ENCODE measurements at places on chromosomes 1 and 21.

GRCh38 chr1:55542901-55543504 lies 327.8 kb upstream of the USP24 start:
- DNase-seq: peak; percentile 48

DNA sequence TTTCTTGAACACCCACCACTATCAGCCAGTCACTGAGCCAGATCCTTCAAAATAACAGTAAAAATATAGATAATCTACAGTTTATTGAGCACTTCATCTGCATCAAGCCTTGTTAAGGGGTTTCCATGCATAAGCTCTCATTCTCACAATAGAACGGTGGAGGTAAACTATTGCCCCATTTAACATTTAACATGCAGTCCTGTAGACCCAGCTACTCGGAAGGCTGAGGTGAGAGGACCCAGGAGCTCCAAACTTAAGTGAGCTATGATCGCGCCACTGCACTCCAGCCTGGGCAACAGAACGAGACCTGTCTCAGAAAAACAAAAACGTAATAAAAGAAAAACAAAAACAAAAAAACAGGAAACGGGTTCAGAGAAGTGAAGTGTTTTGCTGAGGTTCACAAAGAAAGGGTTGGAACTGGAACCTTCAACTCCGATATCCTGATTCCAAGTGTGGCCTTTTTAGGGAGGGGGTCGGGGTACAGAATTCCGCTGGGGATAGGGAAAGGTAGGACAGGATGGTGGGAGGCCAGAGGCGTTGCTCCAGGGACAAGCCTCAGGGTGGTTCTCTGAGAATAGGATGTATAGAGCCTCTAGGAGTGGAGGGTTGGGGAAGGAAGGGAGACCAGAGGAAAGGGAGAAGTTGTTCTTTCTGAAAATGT lies 11.6 kb upstream of the SESN2 start:
- no peak for DNase-seq

- no peak for DNase-seq
Observed at GRCh38 chr1:3661631-3662030, 9.3 kb downstream of the TP73 start.

- DNase-seq: no peak
Observed at GRCh38 chr1:13681921-13682320, 18.1 kb upstream of the PRDM2 start.

DNA sequence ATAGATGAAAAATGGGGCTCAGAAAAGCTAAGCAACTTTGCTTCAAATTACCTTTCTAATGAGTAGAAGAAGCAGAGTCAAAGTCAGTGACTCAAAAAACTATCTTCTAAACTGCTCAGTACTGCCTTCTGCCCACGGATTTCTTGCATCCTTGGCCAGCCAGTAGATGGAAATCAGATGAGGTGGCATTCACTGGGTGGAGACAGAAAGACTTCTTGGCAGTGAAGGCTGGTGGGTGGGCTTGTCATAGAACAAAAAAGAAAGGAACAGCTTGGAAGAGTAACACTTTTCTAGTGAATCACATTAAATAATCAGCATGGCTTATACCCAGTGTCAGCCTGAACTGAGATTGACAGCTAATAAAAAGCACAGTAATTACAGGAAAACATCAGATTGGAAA lies 170.7 kb downstream of the ST6GALNAC5 start:
- no peak for DNase-seq

DNA sequence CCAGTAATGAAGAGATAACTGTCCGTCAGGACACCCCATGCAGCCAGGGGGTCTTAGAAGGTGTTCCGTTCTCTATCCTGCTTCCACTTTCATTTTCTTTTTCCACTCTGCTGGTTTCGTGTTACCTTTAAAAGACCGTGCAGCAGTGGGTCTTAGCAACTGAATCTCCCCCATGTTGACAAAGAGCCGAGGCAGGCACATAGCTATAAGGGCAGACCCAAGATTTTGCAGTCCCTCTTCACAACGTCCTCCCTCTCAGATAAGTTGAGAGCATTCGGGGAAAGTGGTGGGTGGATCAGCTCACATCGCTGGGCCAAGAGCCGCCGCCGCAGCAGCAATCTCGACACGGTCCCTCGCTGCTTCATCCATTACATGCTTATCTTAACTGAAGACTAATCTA lies 355.5 kb downstream of the LMO4 start:
- DNase-seq: no peak

DNA sequence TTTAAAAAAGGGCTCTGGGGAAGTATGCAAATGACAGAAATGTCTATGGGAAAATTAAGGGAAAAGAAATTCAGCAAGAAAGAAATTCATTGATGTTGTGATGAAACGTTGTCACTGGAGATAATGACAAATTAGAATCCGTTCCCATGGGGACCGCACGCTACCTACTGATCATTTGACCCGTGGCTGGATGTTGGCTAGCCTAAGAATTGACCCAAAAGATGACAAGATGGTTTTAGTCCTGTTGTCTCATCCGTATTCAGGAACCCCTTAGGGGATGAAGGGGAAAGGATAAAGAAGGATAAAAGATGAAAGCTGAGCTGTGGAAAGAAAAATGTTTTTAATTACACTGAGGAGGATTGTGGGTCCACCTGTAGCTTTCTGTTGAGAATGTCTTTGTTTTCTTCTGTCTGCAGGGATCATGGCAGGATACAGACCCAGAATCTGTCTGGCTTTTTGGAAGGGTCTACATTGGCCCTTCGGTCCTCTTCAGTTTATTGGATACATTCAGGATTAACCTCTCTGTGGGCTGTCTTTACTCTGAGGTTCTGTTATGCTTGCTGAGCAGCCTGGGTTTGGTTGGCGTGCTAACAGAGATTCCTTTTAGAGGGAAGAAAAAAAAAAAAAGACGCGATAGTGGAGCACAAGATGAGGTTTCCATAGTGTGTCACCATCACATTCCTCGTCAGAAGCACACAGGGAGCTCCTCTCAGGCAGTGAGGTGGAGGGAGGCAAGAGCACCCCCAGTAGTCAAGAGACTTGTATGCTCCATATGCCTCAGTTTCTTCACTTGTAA lies 106.2 kb downstream of the CACHD1 start:
- DNase-seq: no peak

GRCh38 chr1:152394151-152394550 lies 19.9 kb downstream of the CRNN start:
- DNase-seq: no peak

DNA sequence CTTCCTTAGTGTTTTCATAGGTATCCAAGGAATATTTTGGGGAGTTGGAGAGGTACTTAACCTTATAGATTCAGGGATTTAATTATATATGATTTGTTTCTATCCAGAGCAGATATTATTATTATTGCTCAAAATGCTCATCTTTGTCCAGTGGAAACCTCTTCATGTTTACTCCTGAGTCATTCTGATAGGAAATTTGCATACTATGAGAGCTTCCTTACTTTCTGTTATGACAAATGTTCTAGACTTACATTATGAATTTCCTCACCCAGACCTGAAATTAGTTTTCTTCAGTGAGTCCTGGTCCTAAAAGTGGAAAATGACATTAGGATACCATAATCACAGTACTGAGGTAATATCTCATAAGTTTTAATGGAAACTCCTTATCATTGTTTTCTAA lies 57.5 kb upstream of the PLPPR5 start:
- DNase-seq: no peak

Data from brain pericyte (primary cell).